Stimulated activated CD4-positive, alpha-beta T cell treated with anti-CD3 and anti-CD28 coated beads, Interleukin-1b, Interleukin-23, amount 100 ng/mL, for 1 hour (primary cell): ENCODE measurements at places on chromosomes 2 and 18.

DNA sequence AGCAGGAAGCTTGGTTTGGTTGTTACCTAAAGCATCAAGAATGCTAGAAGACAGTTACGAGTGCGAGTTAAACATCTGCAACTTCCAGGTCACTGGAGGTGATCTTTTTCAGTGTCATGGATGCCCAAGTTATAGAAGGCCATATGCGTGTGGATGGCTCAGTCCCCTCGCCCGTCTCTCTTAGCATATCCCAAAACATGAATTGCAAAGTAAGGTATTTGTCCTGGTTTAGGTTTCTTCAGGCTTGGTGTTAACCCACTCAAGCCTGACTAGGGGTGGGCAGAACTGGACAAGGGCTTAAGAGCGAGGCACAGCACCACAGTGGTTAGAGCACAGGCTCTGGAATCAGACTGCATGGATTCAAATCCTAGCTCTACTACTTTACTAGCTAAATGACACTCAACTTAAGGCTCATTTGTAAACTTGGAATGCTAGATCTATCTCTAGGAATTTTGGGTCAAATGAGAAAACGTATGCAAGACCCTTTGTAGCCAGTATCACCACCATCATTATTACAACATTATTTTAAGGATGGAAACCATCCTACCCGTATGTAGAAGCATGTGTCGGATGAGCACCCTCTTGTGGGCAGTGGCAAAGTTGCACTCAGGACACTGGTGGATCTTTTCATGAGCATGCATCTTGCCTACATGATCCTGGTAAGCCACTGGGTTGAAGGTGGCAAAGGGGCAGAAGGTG is 11.2 kb downstream of the ZNF142 start:
- no peak for DNase-seq

DNA sequence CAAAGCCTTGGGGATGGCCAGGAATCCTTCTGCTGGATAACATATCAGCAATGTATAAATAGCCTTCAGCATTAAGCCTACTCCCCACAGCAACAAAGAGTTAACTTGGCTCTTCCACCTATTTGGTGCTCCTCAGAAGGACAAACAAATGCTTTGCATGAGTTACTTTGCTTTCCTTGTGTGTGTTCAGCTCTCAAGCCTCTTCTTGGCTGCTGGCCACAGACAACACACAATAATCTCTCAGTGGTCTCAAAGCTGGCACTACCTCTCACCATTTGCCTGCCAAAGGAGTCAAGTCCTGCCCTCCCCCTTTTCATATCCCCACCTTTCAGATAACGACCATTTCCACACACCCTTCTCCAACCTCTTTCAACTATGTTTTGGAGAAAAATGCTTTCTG is 17.5 kb downstream of the FTCDNL1 start:
- no peak for DNase-seq

GRCh38 chr2:17558053-17558452 is 17.6 kb downstream of the VSNL1 start:
- no peak for DNase-seq

DNA sequence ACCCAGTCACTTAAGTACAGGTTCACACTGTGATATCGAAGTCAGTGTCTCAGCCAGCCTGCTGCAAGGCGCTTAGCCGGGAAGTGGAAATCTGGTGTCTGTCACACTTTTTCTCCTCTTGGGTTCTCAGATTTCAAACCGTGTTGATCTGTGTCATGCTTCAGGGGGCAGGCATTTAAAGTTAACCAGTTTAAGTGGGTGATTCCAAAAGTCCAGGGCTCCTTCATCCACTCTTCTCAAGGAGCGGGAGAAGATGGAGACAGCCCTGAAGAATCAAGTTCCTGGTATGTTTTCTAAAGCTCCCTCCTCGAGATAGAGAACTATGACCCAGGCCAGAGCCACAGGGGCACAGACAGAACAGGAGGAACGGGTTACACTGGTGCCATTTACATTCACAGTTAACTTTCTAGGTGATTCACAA is 331.7 kb downstream of the GBX2 start:
- no peak for DNase-seq

DNA sequence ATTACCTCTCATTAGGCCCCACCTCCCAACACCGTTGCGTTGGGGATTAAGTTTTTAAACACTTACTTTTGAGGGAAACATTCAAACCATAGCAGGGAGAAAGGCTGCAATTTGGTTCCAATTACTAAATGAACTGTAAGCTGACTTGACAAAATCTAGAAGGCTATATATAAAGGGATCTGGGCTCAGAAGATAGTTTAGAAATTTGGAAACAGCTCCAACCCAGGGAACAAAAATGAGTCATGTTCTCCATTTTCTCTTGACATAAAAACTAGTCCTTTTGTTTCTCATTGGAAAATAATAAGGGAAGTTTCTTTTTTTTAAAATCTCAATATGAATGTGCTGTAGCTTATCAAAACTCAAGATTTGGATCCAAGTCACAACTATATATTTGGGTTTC is 17.5 kb downstream of the MOGAT1 start:
- no peak for DNase-seq

DNA sequence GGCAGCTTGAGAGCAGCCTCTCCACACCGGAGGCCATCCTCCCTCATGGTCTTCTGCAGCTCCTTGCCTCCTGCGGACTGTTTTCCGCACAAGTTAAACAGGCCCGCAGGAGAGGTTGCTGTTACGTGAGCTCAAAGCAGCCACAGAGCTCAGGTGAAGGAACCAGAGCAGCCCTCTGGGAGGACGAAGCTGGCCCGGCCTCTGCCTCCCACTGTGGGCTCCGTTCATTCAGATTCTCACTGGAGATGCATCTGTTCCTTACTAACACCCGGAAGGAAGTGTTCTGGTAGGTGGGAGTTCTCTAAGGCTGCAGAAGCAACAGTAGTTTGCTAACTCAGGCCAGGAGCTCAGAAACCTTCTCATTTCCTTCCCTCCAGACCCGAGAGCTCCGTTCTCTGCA is 10.9 kb downstream of the DIPK1C start:
- DNase-seq: no peak

- DNase-seq: no peak
Measured at GRCh38 chr2:36819095-36819711, 122.7 kb downstream of the VIT start.

DNA sequence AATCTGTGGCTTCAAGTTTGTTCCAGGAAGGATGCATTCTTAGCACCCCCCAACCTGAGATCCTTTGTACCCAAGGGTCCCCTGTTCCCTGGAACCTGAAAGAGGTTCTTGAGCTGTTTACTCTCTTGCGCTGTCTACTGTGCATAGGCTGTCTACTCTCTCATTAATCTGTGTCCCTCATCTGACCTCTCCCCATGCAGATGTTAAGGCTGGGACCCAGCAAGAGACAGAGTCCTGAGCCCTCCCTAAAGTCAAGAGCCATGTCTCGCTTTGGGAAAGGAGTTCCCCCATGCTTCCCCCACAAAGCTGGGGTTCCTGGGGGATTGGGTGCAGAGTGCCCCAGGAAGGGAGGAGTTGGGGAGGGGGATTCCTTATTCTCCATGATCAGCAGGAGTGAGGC is 312.9 kb downstream of the CYP26B1 start:
- no peak for DNase-seq

DNA sequence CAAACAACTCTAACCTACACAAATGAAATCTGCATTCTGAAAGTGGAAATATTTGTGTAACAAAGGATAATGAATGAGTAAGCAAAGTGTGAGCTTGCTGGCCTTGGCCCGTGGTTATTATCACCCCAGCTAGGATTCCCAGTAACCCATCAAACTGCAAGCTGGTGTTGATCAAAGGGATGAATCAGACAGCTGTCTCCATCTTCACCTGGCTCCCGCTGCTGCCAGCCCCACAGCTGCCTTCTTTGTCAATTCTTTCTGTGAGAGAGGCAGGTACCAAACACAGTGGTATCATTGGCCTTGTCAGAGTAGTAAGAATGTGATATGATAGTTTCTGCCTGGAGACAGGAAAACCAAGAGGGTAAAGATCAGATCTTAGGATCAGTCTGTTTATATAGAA is 25.2 kb upstream of the RGPD4 start:
- no peak for DNase-seq

GRCh38 chr18:50163505-50163904 is 31.4 kb downstream of the MYO5B start:
- DNase-seq: no peak

GRCh38 chr2:237806334-237806733 is 7.8 kb downstream of the RBM44 start:
- DNase-seq: no peak

GRCh38 chr2:135152361-135152760 is 100.3 kb downstream of the RAB3GAP1 start:
- no peak for DNase-seq

- DNase-seq: no peak
Measured at GRCh38 chr2:1989216-1989615, 244.9 kb upstream of the PXDN start.

DNA sequence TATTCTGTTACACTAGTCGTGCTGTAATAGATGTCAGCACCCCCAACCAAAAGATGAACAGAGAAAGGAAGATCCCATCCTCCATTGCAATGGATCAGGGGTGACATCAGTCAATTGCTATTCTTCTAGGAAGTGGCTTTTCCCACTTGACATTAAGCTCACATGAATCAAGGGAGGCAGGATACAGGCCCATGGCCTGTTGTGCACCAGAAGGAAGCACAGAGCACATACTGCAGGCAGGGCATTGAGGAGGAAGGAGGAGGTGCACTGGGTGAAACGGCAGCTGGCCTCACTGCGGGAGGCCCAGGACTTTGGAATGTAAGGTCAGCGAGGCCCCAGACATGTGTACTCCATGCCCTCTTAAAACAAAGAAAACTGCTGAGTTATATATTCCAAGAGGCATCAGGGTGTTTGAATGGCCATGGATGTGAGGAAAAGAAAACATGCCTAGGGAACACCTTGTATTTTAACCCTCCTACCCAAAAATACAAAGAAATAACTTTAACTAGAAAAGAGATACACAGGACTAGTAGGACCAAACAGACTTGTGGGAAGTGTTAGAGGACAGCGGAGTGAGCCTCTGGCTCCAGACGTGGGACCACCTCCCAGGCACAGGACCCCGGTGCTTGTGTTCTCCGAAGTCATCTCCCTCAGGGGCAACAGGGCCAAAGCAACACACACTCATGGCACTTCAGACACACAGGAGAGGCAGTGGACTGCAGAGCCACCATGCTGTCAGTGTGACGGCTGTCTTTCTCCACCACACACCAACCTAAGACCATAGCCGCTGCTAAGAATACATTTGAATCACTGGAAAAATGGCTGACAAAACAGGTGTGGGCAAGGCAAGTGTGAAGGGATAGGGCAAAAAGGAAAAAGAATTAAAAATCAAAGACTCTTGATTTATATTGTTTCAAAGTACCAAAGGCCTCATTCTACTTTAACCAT is 51.4 kb upstream of the RIOK3 start:
- no peak for DNase-seq

DNA sequence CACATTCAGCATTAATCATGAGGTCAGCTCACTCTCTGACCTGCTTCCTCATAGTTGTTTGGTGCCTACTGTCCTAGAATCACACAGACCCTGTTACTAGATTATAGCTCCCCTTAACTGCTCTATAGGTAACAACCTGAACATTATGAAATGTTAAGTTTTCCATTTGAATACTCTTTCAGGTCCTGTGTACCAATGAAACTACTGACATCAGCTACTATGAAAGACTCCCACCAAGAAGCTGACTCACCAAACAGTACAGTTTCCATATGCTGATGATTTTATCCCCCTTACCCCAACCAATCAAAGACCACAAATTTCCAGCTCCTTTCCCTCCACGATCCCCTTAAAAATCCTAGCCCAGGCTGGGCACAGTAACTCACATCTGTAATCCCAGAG is 56.3 kb downstream of the SRBD1 start:
- DNase-seq: no peak

DNA sequence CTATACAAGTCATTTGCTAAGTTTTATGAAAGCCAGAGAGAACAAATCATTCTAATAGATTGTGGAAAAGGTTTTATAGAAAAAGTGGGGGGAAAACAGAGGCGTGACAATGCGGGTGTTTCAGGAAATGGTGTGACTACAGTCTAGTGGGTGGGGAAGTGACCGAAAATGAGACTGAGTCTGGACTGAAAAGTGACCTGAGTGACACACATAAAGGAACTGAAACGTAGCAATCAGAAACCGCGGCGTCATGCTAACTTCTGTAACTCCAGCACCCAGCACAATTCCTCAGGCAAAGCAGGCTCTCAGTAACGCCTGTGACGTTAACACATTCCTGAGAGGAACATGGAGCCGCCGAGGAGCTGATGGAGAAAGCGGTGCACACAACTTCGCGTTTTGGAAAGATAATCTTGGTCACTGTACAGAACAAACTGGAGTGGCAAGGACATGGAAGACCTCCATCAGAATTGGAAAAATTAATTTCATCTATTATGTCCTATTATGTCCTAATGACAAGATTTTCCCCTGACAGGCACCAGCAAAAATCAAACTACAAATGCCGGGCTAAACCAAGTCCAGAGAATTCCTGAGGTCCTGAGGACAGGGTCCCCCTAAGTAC is 1.4 kb upstream of the CD226 start:
- no peak for DNase-seq

GRCh38 chr2:222897898-222898297 is 37.1 kb downstream of the ACSL3 start:
- DNase-seq: no peak

DNA sequence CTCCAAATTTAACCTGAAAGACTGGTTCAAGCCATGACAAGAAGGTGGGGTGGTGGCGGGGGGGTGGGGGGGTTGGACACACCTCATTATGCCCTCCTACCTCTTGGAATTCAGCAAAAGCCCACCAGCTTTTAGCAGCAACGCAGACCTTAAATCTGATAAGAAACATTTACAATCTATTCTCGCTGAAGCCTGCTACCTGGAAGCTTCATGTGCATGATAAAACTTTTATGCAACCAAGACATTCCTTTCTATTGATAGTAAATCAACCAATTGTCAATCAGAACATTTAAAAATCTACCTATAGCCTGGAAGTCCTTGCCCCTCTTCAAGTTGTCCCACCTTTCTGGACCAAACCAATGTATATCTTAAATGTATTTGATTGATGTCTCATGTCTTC is 113.6 kb upstream of the FAM98A start:
- DNase-seq: no peak

DNA sequence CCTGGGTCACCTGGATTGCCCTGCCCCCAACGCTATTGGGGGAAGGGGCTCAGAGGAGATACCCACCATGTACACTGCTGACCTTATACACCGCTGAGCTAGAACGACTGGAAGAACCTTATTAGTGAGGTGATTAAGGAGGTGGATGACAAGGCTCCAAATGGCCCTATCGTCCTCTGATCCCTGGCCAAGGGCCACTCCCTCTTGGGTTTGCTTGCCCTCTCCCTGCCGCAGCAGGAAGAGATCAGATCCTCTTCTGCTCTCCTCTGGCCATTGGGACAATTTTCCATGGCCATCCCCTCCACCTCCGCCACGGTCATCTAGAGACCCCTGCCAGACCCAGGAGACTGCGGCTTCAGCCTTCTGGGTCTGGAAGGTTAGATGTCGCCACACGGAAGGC is 1.2 kb downstream of the ZNF514 start:
- no peak for DNase-seq

GRCh38 chr18:79070486-79070885 is 1.3 kb downstream of the ATP9B start:
- no peak for DNase-seq

GRCh38 chr2:234092344-234092743 is 41.8 kb downstream of the SPP2 start:
- no peak for DNase-seq

GRCh38 chr18:45107425-45107824 is 426.7 kb downstream of the SETBP1 start:
- DNase-seq: no peak

- DNase-seq: no peak
Measured at GRCh38 chr18:58113337-58113736, 69.3 kb downstream of the NEDD4L start.
